ENCODE measurements at places on chromosomes 6 and 20.
A peak's percentile ranks its signal among the peaks of the same experiment; 100 is the strongest.

- no peak for DNase-seq
These were observed 77.1 kb downstream of the NINL start for GRCh38 chr20:25508083-25508770.

- DNase-seq, result no peak
These were observed 156.1 kb downstream of the SYCP2 start for GRCh38 chr20:59777331-59777725.

- DNase-seq, result no peak
These were observed 27.0 kb upstream of the ETV7 start for GRCh38 chr6:36414481-36414880.

DNA sequence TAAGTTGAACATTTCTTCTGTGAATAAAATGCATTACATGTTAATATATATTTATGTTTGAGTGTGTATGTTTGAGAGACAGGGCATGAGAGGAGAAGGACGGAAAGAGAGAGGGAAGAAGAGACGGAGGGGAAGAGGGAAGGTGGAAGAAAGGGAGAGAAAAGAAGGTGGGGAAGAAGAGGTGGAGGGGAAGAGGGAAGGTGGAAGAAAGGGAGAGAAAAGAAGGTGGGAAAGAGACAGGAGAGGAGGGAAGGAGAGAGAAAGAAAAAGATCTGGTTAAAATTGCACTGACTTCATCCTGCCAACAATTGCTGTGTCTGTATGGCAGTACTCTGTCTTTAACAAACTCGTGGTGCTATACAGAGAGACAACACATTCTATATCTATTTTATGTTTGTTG, 29.0 kb downstream of the FAM83B start:
- no peak for DNase-seq

DNA sequence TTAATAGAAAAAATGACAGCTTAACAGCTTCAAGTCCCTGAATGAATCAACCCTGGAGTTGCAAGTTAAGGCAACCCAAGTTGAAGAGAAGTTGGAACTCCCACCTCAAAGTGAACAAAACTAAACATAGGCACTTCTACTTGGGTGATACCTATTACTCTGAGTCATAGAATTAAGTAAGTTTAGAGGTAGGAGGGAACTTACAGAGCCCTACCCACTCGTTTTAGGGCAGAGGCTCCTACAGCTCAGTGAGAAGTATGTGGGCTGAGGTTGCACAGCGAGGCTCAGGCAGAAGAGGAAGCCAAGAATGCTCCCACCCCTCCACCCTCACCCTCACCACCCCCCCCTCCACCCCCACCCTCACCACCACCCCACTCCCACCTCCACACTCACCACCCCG, 42.2 kb downstream of the NFATC2 start:
- peak; percentile 72 for DNase-seq

DNA sequence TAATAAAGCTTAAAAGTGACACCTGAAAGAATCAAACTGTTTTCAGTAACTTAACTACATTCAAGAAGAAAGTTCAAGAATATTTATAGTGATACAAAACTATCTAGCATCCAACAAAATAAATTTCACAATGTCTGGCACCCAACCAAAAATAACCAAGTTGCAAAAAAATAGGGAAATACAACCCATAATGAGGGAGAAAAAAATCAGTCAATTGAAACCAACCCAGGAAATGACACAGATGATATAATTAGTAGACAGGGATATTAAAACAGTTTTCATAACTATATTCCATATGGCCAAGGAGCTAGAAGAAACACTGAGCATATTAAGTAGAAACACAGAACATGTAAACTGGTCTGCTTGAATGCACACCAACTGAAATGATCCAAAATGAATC, 120.2 kb upstream of the BEND3 start:
- DNase-seq, result no peak

DNA sequence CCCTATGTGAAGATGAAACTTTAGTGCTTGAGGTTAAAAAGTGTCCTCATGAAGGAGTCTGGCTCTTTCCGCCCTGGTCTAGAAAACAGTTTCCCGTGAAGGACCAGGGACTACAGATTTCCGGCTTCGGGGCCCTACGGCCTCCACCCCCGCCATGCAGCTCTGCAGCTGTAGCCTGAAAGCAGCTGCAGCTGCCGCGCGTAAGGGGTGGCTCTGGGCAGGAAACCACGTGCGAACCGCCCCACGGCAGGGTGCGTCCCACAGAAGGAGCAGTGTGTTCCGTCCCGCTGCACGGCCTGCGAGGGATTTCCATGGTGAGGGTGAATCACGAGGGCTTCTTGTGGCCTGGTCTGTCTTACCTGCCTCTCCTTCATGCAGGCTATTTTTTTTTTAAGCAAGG, 117.0 kb downstream of the ERMARD start:
- DNase-seq, result peak; percentile 87

- DNase-seq, result no peak
These were observed 175.1 kb upstream of the JAG1 start for GRCh38 chr20:10848810-10849370.

DNA sequence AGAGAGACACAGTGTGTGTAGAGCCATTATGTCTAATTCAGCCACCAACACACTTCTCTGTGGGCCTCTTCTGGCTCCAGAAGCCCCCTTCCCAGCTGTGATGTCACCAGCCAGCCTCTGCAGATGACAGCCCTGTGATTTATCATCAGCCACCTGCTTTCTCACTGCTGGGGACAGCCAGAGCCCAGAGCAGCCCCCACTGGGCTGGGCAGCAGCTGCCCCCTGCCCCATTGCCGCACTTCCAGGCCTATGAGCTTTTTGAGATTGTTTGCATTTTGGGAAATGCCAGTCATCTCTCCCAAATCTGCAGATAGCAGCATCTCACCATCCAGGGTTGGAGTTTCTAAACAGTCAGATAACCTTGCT, 21.9 kb upstream of the STX16 start:
- no peak for DNase-seq

GRCh38 chr20:53028337-53029007, 56.3 kb downstream of the TSHZ2 start:
- DNase-seq, result no peak

GRCh38 chr6:106666282-106667021, 37.1 kb downstream of the QRSL1 start:
- no peak for DNase-seq
